ENCODE measurements at places on chromosomes 16 and 17. TPM values are rescaled to one million over a fixed set of nuclear protein-coding genes. Genes with fewer than 3 reads are reported as not detected.

Gene LDHD
- total RNA-seq, result 0.53 TPM

Gene PNPO
- total RNA-seq, result 69.3 TPM

Gene TEKT5
- total RNA-seq, result not detected

Gene SULT1A2
- total RNA-seq, result 0.23 TPM

Gene PIGL
- total RNA-seq, result 11.9 TPM

Gene EVPLL
- not detected for total RNA-seq

Gene KRT14
- total RNA-seq, result 10,587 TPM

Gene SOX9
- 26.1 TPM for total RNA-seq

Gene SAMD14
- 1.1 TPM for total RNA-seq

Gene PITPNM3
- 9.1 TPM for total RNA-seq

Gene PERCC1
- total RNA-seq, result not detected

Gene FAM20A
- total RNA-seq, result not detected

Gene DHX38
- total RNA-seq, result 32.5 TPM

Gene CRYM
- 0.31 TPM for total RNA-seq

Gene NOTUM
- total RNA-seq, result not detected

Gene NOXO1
- total RNA-seq, result 1.2 TPM

Gene PIK3R6
- total RNA-seq, result not detected

Gene STAT5B
- 13.1 TPM for total RNA-seq

Gene TBC1D3B
- not detected for total RNA-seq

Gene C16orf95
- total RNA-seq, result 3.9 TPM

Gene SPHK1
- 141 TPM for total RNA-seq

Measured in hair follicular keratinocyte (primary cell).